ENCODE measurements at places on chromosomes 2 and 18. TPM values are rescaled to one million over a fixed set of nuclear protein-coding genes. Genes with fewer than 3 reads are reported as not detected.

MAIP1 gene
- 18.7 TPM for total RNA-seq

HOXD9 gene
- 0.28 TPM for total RNA-seq

CFAP221 gene
- not detected for total RNA-seq

BMP10 gene
- total RNA-seq, result not detected

CNTNAP5 gene
- total RNA-seq, result not detected

SLC9A2 gene
- total RNA-seq, result not detected

ALK gene
- total RNA-seq, result under 0.01 TPM

LBX2 gene
- total RNA-seq, result 2.9 TPM

ZEB2 gene
- total RNA-seq, result 39.4 TPM

IWS1 gene
- total RNA-seq, result 43.0 TPM

DNAH7 gene
- 0.28 TPM for total RNA-seq

ABCA12 gene
- total RNA-seq, result under 0.01 TPM

DYSF gene
- 0.65 TPM for total RNA-seq

SLC8A1 gene
- total RNA-seq, result 13.1 TPM

GKN2 gene
- not detected for total RNA-seq

ABCG5 gene
- not detected for total RNA-seq

EMX1 gene
- total RNA-seq, result not detected

PROKR1 gene
- total RNA-seq, result not detected

EPHA4 gene
- total RNA-seq, result 26.7 TPM

SLC23A3 gene
- total RNA-seq, result 2.4 TPM

OXER1 gene
- total RNA-seq, result under 0.01 TPM

PUM2 gene
- 30.1 TPM for total RNA-seq

FOXD4L1 gene
- total RNA-seq, result 0.09 TPM

FLACC1 gene
- 0.74 TPM for total RNA-seq

OTOS gene
- total RNA-seq, result not detected

PSMG2 gene
- 65.2 TPM for total RNA-seq

MORN2 gene
- total RNA-seq, result 19.1 TPM

CHRNG gene
- total RNA-seq, result not detected

ZNF521 gene
- total RNA-seq, result 25.0 TPM

SDC1 gene
- total RNA-seq, result 16.8 TPM

C2orf15 gene
- total RNA-seq, result not detected

ANKRD53 gene
- total RNA-seq, result 0.37 TPM

ST6GAL2 gene
- total RNA-seq, result under 0.01 TPM

RGPD3 gene
- 0.09 TPM for total RNA-seq

DRC1 gene
- not detected for total RNA-seq

CHRNA1 gene
- 0.14 TPM for total RNA-seq

ASTL gene
- total RNA-seq, result not detected

PTPN2 gene
- total RNA-seq, result 33.1 TPM

FAM237A gene
- total RNA-seq, result not detected

GRB14 gene
- total RNA-seq, result 0.71 TPM

TCF7L1 gene
- total RNA-seq, result 1.00 TPM

RPIA gene
- total RNA-seq, result 6.7 TPM

SRD5A2 gene
- total RNA-seq, result not detected

ANKRD36 gene
- 19.5 TPM for total RNA-seq

SH3RF3 gene
- 2.6 TPM for total RNA-seq

UGT1A7 gene
- 0.46 TPM for total RNA-seq

LRATD1 gene
- total RNA-seq, result 0.09 TPM

LCT gene
- not detected for total RNA-seq

NOSTRIN gene
- 0.09 TPM for total RNA-seq

MXD1 gene
- total RNA-seq, result 5.8 TPM

POTEE gene
- total RNA-seq, result not detected

CDK15 gene
- total RNA-seq, result 6.6 TPM

NT5DC4 gene
- total RNA-seq, result not detected

ATIC gene
- total RNA-seq, result 21.2 TPM

SELENOI gene
- total RNA-seq, result 15.1 TPM

ING5 gene
- 27.7 TPM for total RNA-seq

FOXI3 gene
- not detected for total RNA-seq

ROCK2 gene
- total RNA-seq, result 40.5 TPM

All from smooth muscle cell of bladder (primary cell).